ENCODE measurements at places on chromosomes 6 and 20.

GRCh38 chr6:26468829-26469228 is 11.1 kb downstream of the BTN2A1 start:
- no peak for DNase-seq

DNA sequence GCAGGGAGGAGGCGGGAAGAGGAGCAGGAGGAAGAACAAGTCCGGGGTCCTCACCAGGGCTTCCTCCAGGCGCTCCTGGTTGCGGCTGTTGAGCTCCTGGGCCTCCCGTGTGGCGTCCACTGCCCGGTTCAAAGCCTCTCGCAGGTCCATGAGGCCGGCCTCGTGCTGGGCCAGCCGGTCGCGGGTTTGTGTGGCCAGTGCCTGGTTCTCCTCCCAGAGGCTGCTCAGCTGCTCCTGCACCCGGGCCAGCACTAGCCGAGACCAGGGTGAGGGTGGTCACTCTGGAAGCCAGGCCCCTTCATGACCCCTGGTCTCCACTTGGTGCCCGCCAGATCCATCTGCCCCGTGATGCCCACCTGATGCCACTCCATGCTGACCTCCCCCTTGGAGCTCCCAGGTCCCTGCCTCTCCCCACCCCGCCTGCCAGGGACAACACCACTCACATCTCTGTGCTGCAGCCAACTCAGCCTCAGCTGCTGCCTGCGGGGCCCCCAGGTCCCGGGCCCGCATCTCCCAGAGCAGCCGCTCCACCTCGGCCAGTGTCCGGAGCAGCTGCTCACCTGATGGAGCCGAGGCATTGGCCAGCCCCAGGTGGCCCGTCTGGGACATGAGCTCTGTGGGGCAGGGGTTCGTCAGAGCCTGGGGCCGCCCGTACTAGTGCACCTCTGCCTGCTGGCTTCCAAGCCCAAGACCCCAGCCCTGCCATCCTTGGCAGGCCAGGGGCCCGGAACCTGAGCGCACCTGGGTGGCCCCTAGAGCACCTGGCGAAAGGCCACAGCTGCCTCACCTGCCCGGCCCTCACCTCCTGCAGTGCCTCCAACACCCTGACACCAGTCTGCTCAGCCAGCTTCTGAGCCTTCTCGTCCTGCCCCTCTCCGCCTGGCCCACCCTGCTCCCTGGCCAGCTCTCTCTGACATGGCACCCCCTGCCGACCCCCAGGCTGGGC is 15.9 kb downstream of the ADRM1 start:
- DNase-seq = no peak

- no peak for DNase-seq
Measured at GRCh38 chr6:123945386-123945785, 141.7 kb downstream of the NKAIN2 start.

DNA sequence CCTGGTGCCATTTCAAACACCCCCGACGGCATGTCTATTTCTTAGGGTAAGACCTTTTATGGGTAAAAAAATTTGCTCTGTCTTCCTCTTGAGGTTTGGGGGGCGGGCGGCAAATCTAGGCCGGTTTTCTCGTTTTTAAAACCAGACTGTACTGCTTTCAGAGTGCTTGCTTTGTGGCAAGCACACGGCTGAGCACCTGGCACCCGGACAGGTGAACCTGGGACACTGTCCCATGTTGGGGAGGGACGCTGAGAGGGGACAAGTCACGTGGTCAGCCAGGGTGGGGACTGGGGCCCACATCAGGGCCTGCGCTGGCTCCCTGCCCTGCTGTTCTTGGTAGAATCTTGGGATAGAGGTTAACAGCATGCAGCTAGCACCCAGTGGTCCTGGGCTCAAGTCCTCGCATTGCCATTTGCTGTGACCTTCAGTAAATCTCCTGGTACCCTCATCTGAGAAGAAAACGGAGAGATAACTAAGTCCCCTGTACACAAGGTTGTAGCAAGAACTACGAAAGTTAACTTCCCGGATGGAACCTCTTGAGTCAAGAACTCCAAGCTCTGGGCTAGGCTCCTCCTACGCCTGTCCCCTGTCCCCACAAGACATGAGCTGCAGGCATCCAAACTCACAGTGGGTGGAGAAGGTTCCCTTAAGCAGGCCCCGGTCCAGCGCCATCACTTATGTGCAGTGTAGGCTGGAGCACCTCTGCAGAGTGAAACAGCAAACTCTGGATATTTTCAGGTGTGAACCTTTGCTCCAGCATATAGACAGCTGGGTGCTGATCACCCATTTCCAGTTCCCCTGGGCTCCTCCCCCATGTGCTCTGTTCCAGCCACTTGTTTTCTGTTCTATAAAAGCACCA is 41.7 kb downstream of the PMEPA1 start:
- DNase-seq = no peak

- DNase-seq = no peak
Measured at GRCh38 chr6:33716890-33717632, 5.6 kb upstream of the UQCC2 start.

Data from brain pericyte (primary cell).